ENCODE measurements at places on chromosomes 2 and 18.

DNA sequence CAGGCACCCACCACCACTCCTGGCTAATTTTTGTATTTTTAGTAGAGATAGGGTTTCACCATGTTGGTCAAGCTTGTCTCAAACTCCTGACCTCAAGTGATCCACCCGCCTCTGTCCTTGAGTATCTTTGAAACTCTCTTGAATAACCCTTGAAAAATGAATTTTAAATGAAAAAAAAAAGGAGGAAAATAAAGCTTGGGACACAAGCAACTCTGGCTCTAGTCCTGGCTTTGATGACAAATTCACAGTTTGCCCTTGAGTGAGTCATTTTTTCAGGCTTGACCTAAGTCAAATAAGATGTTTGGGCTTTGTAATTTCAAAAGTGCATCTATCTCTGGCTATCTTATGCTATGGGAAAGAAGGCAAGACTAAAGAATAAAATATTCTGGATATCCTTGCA lies 79.0 kb upstream of the TRIB2 start:
- no peak for DNase-seq

DNA sequence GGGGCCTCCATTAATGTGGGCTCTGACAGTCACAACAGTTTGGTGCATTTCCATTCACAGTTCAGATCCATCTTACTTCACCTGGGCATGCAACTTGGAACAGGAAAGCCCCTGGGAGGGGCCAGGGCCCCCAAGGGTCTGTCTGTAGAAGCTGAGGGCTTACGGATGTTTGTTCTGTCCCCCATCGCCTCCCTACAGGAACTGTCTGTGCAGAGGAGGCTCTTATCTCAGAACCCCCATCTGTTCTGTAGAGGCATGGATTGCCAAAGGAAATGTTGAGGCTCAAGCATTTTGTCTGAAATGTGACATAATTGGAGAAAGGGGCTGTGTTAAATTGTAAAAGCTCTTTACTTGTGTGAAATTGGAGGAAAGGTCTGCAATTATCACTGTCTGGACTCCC lies 334.3 kb downstream of the CLIP4 start:
- no peak for DNase-seq

GRCh38 chr2:8799004-8799403 lies 38.4 kb downstream of the KIDINS220 start:
- DNase-seq: no peak

- no peak for DNase-seq
Measured at GRCh38 chr2:36406296-36406695, 50.7 kb downstream of the CRIM1 start.

- DNase-seq: no peak
Measured at GRCh38 chr2:239663364-239663924, 262.6 kb upstream of the HDAC4 start.

DNA sequence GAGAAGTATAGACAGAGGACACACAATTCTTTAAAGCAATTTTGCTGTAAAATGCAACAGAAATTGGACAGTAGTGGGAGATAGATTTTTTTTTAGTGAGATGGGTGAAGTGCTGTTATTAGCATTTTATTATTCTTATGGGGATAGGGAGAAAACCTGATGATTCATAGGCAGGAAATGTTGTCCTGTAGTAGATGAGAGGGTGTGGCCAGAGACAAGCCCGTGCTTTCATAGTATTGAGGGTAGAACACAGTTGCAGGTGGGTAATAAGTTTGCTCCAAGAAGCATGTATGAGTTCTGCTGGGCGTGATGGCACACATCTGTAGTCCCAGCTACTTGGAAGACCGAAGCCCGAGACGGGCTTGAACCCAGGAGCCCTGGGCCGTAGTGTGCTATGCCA lies 128.3 kb upstream of the ARHGAP28 start:
- DNase-seq: no peak

- no peak for DNase-seq
Measured at GRCh38 chr2:132403146-132403545, 13.5 kb upstream of the GPR39 start.

GRCh38 chr2:47028846-47029560 lies 113.4 kb upstream of the MCFD2 start:
- DNase-seq: no peak
